ENCODE measurements at places on chromosomes 4 and X.

GRCh38 chr4:11355226-11355625 is 73.5 kb downstream of the HS3ST1 start:
- DNase-seq = no peak

GRCh38 chr4:149972407-149972806 is 105.8 kb upstream of the DCLK2 start:
- no peak for DNase-seq

DNA sequence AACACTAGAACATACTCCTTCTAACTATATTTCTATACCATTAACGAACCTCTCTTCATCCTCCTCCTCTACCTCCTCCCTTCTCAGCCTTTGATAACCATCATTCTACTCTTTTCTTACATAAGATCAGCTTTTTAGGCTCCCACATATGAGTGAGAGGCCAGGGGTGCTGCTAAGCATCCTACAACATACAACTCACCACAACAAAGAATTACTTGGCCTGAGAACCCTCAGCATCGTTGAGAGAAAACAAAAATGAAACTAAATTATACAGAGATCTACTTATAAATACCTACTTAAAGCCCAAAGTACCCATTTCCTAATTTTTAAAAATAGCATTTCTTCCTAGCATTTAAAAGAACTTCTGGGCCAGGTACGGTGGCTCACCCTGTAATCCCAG is 77.7 kb downstream of the CC2D2A start:
- DNase-seq = no peak

DNA sequence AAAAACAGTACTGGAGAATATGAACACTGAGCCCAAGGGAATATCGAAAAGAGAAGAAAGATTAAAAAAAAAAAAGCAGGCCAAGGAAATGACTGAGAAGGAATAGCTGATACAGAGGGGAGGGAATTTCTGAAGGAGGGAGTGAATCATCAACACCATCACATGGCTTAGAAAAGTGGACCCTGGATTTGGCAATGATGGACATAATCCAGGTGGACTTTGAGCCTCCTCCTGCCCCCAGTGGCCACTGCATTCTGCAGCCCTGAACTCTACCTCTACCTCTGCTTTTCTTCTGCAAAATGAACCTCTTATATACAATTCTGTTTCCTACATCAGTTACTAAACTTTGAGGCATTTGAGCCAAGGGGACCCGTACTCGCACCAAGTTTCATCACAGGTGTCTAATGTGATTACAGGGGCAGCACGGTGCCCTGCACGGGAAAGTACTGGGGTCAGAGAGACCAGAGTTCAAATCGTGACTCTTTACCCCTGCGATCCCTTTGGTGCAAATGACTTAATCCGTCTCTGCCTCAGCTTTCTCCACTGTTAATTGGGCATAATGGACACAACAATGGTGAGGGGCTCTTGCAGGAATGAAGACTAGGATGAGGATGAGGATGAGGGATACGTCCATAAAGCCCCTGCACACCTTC is 1.1 kb downstream of the OCIAD2 start:
- no peak for DNase-seq

GRCh38 chr4:150327262-150327780 is 249.1 kb downstream of the DCLK2 start:
- DNase-seq = no peak
